Bronchus fibroblast of lung (primary cell): ENCODE measurements at places on chromosomes 11 and 22. TPM values are rescaled to one million over a fixed set of nuclear protein-coding genes. Genes with fewer than 3 reads are reported as not detected.

The SLC29A2 gene
- 3.7 and 4.9 TPM in 2 replicates for total RNA-seq

The NRGN gene
- 6.6 and 7.1 TPM in 2 replicates for total RNA-seq

The C11orf21 gene
- total RNA-seq = under 0.01 TPM in 1 of 2 replicates, not detected in the other

The ANO1 gene
- total RNA-seq = not detected in 2 replicates

The GLYATL2 gene
- 0.74 and 1.3 TPM in 2 replicates for total RNA-seq

The RBFOX2 gene
- total RNA-seq = 117 and 121 TPM in 2 replicates

The SLC5A12 gene
- not detected in 2 replicates for total RNA-seq

The TTLL8 gene
- total RNA-seq = not detected in 2 replicates

The OR51E2 gene
- total RNA-seq = not detected in 2 replicates

The VSIG10L2 gene
- not detected in 2 replicates for total RNA-seq

The ART1 gene
- total RNA-seq = not detected in 2 replicates

The MAJIN gene
- total RNA-seq = not detected in 2 replicates

The OR5D13 gene
- not detected in 2 replicates for total RNA-seq
